ENCODE measurements at places on chromosomes 12 and 14.

GRCh38 chr12:96224219-96224615 is 30.0 kb downstream of the ELK3 start:
- no peak for DNase-seq

DNA sequence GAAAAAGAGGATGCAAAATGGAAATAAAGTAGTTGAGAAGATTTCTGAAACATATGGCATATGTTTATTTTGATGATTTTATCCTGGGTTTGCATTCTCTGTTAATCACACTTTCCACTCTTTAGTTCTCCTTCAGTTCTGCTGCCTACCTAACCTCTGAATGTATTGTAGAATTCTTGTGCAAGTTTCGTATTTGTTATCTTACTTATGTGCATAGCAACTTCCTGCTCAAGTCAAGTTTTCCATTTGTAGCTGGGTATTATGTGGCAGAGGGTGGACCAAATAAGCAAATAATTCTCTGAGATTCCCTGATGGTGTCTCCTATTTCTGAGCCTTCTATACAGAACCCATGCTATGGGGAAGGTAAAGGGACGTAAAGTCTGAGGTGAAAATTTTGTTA is 381.6 kb downstream of the FOXG1 start:
- DNase-seq = no peak

GRCh38 chr12:125744201-125744600 is 679.0 kb downstream of the AACS start:
- no peak for DNase-seq

DNA sequence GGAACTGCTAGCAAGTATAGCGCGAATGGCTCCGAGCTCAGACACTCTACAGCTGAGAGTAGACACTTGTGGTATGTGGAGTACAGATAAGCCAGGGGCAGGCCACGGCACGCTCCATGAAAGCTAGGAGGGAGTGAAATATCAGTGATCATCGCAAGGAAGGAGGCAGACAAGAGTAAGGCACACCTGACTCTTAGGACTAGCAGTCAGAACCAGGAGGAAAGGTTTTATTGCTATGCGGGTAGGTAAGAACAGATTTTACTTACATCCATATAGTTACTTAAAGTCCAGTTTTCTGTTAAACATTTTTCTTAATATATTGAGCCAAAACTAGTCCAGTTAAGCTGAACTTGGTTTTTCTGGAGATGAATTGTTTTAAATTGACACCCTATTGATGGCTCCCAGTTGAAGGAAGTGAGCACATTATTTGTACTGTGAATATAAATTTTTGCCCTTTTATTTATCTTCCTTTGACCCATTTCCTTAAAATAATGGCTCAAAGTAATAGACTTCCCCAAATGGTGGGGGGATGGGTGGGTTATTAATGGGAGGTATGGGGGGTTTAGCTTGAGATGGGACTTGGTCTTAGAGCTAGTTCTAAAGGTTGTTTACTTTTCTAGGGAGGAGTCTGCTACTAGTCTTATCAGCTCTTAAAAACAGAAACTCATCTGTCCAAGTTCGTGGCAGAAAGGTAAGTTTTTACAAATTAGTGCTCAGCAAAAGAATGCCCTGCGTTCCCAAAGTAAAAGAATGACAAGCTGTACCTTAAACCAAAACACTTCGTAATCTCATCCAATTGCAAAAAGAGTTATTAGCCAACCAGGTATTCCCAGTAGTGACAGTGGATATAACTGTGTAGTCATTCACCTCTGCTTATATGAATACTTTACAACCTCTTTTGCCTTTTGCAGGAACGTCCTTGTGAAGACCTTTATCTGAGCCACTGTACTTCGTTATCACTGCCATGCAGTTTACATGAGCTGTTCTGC is 5.8 kb downstream of the HNRNPA1 start:
- DNase-seq = peak; percentile 89

DNA sequence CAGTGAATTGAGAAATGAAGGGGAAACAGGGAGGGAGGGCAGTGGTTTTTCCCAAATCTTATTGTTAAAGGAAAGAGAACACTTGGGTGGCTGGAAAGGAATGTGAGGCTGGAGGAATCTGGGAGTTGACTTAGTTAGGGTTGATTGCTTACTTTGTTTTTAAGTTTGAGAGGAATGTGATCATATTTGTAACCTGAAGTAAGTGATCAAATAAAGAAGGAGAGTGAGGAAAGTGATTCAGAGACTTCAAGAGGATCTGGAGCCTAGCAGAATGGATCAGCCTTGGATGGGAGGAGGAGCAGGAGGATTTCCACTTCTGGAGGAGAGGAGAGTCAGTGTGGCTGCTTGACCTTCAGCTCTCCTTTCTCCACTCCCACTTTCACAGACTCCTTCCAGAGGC is 6.0 kb upstream of the LRP6 start:
- no peak for DNase-seq

- DNase-seq = no peak
These were observed 61.4 kb upstream of the IFNG-AS1 start for GRCh38 chr12:67927815-67928214.

DNA sequence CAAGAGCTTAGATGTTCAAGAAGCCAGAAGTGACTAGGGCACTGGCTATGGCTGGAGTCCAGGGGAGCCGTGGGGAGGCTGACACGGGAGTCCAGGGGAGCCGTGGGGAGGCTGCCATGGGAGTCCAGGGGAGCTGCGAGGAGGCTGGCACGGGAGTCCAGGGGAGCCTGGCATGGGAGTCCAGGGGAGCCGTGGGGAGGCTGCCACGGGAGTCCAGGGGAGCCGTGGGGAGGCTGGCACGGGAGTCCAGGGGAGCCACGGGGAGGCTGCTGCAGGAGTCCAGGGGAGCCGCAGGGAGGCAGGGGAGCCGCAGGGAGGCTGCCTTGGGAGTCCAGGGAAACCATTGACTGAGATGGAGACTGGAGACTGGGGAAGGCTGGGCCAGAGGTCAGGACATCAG is 54.9 kb downstream of the TECPR2 start:
- DNase-seq = no peak

DNA sequence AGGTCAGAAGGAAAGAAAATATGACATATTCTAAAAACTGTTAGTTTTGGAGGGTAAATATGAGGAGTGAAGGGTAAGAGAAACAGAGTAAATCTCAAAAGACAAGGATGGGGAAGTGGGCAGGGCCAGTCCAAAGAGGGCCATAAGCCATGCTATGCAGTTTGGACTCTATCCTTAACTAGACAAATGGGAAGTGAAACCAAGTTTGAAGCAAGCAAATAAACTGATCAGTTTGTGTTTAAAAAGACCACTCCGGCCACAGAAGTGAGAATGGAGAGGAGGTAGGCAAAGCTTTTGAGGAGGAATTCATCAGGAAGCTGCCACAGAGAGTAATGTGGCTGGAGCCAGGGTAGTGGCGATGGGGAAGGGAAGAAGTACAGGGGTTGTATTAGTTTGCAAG is 37.5 kb upstream of the DAAM1 start:
- no peak for DNase-seq

DNA sequence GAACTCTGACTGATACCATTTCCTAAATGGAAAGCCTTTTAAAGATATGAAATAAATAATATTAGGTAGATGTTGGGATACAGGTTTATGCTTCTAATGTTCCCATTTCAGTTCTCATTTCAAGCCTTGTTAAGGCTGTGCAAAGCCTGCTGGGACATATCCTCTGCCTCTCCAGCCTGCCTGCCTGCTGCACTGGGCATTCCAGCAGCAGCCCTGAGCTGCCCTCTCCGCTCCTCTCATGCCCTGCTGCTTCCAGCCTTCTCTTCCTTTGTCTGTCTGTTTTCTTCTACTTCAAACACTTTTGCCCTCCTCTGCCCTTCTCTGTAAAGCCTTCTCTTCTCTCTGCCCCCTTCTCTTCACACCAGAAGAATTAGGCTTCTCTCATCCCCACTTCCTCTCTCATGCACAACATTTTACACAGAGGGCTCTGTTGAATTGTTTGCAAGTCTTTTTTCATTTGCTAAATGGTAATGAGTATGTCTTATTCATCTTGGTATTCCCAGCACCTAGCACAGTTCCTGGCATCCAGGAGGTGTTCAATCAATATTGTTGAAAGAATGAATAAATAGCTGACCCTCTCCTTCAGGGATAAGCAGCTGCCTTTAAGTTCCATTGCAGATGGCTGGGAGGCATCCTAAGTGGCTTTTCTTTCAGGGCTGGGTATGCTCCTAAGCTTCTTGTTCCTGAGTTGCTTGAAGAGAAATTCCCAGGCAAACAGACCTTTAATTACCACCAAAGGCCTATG is 292.3 kb downstream of the TMEM117 start:
- DNase-seq = no peak

DNA sequence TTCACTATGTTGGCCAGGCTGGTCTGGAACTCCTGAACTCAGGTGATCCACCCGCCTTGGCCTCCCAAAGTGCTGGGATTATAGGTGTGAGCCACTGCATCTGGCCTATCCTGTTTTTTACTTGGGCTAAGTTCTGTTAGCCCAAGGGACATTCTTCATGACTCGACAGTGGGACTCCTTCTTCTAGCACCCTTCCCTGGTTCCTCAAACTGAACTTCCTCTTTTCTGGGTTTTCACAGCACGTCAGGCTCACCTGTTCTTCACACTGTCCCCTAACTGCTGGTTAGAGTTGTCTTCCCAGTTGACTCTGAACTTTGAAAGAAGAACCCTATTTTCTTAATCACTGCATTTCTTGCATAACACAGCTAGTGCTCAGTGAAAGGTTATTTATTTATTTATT is 22.5 kb downstream of the CABP1 start:
- no peak for DNase-seq

DNA sequence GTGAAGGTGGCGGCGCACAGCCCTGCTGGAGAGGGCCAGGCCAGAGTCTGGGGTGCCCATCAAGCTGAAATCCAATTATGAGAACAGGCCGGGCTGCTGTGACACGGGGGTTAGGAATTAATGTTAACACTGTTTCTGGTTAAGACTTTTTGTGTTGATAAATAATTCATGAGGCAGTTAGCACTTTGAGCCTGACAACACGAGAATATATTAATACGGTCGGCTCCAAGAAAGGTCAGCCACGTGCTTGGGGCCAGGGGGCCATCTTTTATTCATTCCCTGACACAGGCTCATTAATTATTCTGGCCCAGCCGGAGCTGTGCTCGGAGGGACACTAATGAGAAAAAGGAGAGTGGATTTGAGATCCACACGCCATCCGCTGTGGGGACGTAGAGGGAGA is 45.1 kb downstream of the FBRSL1 start:
- DNase-seq = no peak

GRCh38 chr14:51596488-51597117 is 55.1 kb upstream of the FRMD6 start:
- no peak for DNase-seq

DNA sequence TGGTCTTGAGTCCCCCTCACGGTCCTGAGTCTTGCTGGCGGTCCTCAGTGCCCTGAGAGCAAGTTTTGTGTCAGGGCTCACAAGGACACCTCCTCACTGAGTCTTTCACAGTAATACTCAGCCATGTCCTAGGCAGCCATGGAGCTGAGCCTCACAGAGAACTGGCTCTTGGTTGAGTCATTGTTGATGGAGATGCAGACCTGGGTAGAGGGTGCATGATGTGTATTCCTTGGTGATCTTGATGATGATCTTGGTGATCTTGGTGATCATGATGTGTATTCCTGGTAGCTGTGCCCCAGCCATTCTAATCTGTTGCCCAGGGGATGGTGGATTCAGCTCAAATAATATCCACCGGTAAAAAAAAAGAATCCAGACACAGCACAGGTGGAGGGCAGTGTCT is 495.4 kb downstream of the TMEM121 start:
- no peak for DNase-seq

- DNase-seq = no peak
These were observed 473.7 kb upstream of the FLRT2 start for GRCh38 chr14:85056267-85056666.

DNA sequence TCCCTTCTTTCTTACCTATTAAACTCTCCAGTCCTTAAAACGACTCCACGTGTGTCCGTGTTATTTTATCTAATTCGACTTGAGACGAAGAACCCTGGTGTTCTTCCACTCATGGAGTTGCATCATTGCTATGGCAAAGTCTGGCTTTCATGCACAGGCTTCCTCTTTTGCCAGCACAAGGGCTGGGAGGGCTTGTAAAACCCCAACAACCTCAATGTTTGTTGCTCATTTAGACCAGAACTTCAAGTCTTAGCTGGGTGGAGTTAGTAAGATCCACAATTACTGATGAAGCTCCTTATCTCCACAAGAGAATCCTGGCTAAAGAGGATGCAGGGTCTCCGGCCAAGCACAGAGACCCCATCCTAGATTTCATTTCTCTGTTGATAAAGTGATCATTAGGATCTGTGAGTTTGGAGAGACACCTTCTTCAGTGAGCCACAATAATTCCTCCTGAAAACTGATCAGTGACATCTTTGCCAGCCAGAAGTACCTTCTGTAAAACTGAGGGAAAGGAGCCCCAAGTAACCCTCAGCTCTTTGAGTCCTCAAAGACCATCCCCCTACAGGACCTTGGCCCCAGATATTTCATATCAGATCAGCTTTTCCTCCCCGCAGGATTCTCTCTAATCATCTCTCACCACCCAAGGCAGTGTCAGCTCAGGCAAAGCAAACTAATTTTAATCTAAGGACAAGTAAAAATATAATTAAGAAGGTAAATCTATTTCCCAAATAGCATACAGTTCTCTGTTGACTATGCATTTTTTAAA is 514.6 kb downstream of the FUT8 start:
- DNase-seq = no peak

GRCh38 chr12:117803001-117803400 is 165.8 kb downstream of the KSR2 start:
- no peak for DNase-seq

- DNase-seq = no peak
These were observed 54.4 kb upstream of the ETV6 start for GRCh38 chr12:11595080-11595479.

- no peak for DNase-seq
These were observed 81.5 kb downstream of the NTF3 start for GRCh38 chr12:5513406-5513805.

DNA sequence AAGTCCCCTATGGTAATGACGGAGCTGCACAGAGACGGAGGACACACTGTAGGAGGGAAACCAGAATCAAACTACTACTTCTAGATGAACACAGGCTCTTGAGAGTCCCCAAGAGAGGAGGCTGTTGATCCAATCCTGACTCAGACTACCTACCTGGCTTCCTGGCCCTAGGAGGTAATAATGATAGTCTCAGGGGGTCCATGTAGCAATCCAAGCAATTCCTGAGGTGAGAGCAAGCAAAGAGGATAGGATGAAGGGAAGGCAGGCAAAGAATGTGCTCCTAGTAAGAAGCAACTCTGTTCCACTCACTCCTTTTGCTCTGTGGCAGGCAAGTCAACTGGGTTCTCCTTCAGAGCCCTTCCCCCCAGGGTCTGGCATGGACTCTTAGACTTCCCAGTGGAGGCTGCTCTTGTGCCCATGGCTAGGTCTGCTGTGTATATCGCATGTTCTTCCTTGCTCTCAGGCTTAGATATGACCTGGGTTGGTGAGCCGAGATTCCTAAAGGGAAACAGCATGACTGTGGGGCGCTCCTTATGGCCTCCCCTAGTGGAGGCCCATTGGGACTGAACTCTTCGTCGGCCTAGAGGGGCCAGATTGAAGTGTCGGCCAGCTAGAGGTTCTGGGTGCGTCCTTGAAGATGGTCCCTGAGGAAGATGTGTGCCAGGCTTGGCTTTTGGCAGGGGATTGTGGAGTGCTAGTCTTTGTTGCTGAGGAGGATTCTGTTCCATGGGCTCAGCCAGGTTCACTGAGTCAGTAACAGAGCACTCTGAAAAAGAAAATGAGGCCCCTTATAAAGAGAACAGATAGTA is 2.1 kb downstream of the TINF2 start:
- no peak for DNase-seq

GRCh38 chr14:36514278-36515104 is 5.5 kb downstream of the NKX2-1 start:
- no peak for DNase-seq

- no peak for DNase-seq
These were observed 41.6 kb upstream of the MAP1LC3B2 start for GRCh38 chr12:116517431-116518045.

Measured in K562 (cell line).